Pulmonary artery endothelial cell (primary cell): ENCODE measurements at places on chromosomes 2 and 18. TPM values are rescaled to one million over a fixed set of nuclear protein-coding genes. Genes with fewer than 3 reads are reported as not detected.
A peak's percentile ranks its signal among the peaks of the same experiment; 100 is the strongest.

GRCh38 chr2:207763303-207763917 lies 6.3 kb downstream of the FZD5 start:
- DNase-seq: no peak

Gene IL1F10
- not detected in 2 replicates for total RNA-seq

DNA sequence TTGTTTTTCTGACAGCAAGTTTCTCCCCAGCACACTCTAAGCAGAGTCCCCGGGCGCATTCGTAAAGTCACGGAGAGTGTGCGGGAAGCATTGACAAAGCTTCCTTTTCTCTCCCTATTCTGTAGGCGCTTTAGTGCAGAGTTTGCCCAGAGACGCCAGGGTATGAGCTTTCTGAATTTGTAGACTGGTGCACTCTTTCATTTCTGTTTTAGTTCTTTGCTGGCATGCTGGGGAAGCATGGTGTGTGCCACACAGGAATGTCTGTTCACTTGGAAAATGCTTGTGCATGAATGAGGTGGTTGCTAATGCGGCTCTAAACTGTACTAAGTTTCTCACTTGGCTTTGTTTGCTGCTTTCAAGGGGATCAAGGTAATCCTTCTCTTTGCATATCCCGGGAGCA lies 102.6 kb downstream of the RTN4 start:
- no peak for DNase-seq

GRCh38 chr18:10143596-10143995 lies 229.8 kb downstream of the VAPA start:
- DNase-seq: no peak

GRCh38 chr2:137969418-137969765 lies 5.1 kb downstream of the HNMT start:
- peak; percentile 94 for DNase-seq
